ENCODE measurements at places on chromosomes 11 and 22. TPM values are rescaled to one million over a fixed set of nuclear protein-coding genes. Genes with fewer than 3 reads are reported as not detected.

GRCh38 chr11:34643846-34644245 lies 23.0 kb downstream of the EHF start:
- DNase-seq = no peak

DNA sequence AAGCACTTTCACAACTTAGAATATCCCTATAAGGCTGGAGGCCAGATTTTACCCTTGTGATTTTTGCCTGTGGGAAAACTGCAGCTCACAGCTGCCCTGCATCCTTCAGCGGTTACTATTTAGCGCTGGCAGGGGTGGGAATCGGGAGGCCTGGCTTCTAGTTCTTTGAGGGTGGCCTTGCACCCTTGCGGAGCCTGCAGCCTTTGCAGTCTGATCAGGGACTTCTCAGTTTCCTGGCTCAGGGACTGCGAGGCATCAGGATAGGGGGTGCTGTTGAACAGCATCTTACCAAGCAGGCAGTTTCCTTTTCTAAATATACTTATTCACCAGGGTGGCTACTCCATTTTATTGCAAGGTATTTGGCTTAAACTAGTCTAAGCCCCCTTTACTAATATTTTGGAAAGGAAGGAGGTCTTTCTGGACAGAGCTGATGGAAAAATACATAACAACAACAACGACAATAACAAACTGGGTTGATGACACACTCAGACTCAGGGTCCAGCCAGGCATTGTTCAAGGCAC lies 2.9 kb upstream of the APOA1 start:
- no peak for DNase-seq

DNA sequence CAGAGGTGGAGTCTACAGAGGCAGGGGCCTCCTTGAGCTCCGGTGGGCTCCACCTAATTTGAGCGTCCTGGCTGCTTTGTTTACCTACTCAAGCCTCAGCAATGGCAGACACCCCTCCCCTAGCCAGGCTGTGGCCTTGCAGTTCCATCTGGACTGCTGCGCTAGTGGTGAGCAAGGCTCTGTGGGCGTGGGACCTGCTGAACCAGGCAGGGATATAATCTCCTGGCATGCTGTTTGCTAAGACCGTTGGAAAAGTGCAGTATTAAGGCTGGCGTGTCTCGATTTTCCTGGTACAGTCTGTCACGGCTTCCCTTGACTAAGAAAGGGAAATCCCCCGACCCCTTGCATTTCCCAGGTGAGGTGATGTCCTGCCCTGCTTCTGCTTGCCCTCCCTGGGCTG lies 77.7 kb downstream of the GDPD4 start:
- no peak for DNase-seq

GRCh38 chr22:44031158-44031952 lies 7.3 kb downstream of the PARVB start:
- DNase-seq = no peak

- no peak for DNase-seq
Observed at GRCh38 chr22:29224121-29224858, 18.6 kb downstream of the EMID1 start.

DNA sequence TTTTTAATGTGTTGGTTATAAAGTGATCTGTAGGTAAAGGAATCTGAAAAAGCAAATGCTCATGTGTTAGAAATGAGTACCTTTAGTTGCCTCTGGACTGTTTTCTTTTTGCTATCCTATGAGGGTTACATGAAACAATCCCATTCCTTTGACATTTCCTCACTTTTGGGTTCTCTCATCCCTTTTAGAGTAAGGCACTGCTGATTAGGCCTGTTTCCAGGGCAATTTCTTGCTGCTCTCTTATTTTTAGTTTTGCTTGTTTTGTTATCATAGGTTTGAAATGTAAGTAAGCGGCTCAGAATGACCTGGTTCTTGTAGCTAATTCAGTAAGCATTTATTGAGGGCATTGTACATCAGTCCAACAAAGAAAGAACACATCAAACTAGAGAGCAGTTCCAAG lies 138.9 kb downstream of the DDX10 start:
- DNase-seq = no peak

DNA sequence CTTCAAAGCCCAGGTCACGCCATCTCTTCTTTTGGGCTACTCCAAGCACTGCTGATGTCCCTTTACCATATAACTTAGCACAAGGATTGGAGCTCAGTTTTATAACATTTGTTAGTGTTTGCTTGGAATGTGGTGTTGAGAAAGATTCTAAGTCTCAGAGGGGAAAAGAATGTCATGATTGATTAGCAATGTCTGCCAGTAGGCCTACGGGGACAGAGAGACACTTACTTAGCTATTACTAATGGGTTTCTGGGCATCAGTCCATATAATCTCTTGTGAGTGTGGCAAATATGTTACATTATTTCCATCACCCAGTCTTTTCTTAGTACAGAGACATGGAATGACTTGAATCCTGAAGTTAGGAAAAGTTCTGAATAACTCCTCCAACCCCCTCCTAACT lies 75.4 kb upstream of the FSHB start:
- DNase-seq = no peak

- DNase-seq = no peak
Observed at GRCh38 chr11:763549-764321, 13.6 kb downstream of the GATD1 start.

- no peak for DNase-seq
Observed at GRCh38 chr22:47654922-47655491, 892.6 kb downstream of the TBC1D22A start.

DNA sequence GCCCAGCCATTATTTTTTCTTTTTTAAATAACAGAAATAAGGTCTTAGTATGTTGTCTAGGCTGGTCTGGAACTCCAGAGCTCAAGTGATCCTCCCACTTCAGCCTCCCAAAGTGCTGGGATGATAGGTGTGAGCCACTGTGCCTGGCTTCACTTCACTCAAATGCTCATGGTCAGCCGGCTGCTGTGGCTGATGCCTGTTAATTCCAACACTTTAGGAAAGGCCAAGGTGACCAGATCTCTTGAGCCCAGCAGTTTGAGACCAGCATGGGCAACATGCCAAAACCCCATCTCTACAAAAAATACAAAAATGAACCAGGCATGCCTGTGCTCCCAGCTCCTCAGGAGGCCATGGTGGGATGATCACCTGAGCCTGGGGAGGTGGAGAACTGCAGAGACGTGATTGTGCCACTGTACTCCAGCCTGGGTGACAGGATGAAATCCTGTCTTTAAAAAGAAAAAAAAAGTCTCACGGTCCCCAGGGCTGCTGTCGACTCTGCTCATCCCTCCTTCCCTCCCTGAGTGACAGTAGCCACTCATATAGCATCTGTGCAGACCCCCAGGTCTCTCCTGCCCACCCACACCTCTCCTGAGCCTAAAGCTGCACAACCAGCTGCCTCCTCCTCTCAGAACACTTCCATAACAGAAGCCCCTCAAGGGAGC lies 3.6 kb downstream of the YDJC start:
- DNase-seq = no peak

DNA sequence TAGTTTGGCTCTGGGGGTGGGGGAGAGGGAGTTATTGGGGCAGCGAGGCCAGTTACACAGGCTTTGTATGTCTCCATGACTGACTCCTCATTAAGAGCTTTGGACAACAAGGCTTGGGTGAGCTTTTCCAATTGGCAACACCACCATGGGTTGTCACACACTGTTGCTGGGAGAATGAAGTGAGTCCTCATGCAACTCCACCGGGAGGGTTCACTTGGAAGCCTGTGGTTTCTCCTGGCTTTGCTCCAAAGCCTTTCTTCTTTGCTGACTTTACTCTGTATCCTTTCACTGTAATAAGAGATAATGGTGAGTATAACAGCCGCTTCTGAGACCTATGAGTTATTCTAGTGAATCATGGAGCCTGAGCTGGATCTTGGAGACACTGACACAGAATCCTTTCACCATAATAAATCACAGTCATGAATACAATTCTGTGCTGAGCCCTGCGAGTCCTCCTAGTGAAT lies 24.9 kb downstream of the EIF3F start:
- no peak for DNase-seq

Gene KLHDC7B
- total RNA-seq = not detected
